ENCODE measurements at places on chromosomes 6 and 20.

DNA sequence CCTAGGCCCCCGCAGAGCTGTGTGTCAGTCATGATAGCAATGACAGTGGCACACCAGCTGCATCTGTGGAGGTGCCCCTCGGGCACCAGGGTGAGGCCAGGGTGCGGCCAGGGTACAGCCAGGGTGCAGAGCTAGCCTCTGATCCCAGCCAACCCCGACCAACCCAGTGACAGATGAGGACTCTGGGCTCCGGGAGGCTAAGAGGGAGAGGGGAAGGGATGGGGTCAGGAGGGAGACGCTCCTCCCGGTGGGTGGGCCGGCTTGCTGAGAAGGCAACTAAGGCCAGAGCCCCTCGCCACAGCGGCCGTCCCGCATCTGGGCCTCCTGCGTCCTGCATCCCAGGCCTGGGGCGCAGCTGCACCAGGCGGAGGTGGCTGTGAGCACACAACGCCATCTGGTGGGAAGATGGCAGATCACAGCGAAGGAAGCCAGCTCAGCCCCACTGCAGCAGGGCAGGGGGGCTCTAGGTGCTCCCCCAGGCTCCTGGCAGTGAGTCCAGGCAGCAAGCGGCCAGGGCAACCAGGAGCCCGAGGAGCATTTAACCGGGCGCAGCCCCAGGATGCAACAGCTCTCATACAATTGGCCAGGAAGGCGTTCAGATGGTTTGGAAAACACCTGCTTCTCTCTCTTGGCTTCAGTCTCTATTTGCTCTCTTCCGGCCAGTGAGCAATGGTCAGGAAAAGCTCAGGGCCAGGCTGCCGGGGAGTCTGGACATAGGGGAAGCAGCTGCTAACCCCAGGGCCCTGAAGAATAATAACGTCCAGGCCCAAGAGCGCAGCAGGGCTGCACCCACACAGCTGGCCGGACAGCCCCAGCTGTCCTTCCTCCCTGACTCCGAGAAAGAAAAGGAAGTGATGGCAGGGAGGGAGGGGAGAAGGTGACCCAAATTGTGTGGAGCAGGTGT, 169.4 kb downstream of the TAF4 start:
- DNase-seq: no peak

GRCh38 chr20:62953839-62954703, 1.6 kb downstream of the SLC17A9 start:
- DNase-seq: peak; percentile 24

DNA sequence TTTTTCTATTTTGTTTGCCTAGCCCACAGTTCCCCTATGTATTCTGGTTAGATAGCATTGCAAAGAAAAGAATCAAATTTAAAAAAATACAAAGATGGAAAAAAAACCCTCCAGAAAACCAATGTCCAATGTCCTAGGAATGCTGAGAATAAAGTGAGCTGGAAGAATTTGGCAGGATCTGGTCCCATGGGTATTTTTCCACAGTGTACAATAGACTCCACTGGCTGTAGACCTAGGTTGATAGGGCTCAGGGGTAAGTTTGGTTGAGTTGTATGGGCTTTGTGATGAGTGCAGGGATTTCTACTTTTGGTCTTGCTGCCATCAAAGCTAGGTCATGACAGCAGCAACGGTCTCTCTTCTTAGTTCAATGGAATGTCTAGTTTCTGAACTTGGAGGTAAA, 41.5 kb downstream of the SLC22A2 start:
- DNase-seq: no peak

- DNase-seq: no peak
Observed at GRCh38 chr6:53313784-53314400, 34.9 kb downstream of the ELOVL5 start.

- DNase-seq: no peak
Observed at GRCh38 chr20:49029203-49029602, 16.9 kb upstream of the CSE1L start.

DNA sequence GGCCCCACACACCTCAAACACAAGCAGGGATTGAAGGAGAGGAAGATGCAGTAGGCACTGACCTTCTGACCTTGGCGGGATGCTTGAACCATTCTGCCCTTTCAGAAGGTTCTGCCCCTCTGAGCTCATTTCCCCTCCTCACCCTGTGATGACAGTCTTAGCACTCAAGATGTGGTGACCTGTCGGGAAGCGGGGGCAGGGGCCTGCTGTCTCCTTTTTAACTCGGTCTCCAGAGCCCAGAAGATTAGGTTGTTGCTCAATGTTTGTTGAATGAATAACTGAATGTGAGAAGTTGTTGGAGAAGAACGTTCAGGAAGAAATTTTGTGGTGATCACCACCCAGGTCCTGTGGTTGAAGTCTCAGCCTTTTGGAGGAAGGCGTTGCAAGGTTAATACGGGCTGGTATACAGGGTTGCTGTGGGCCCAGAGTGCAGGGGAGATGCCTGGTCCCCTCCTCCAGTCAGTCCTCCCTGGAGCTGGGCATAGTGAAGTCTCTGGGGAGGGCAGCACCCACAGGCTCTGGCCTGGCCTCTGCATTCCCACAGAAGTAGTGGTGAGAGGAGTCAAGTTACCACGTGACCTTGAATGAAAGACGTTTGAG, 49.7 kb upstream of the FUCA2 start:
- no peak for DNase-seq

GRCh38 chr20:48636301-48636700, 191.5 kb downstream of the PREX1 start:
- DNase-seq: no peak

- DNase-seq: no peak
Observed at GRCh38 chr20:21521596-21522480, 8.0 kb upstream of the NKX2-2 start.

DNA sequence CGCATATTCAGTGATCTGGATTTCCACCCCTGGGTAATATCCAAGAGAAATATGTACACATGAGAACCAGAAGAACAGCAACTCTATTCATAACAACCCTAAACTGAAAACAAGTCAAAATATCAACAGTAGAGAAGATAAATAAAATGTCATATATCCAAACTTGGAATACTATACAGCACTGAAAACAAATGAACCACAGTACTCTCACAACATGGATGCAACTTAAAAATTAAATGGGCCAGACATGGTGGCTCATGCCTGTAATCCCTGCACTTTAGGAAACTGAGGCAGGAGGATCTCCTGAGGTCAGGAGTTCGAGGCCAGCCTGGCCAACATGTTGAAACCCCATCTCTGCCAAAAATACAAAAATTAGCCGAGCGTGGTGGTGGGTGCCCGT, 16.5 kb upstream of the ATXN1 start:
- DNase-seq: no peak
